ENCODE measurements at places on chromosomes 11 and 22.

DNA sequence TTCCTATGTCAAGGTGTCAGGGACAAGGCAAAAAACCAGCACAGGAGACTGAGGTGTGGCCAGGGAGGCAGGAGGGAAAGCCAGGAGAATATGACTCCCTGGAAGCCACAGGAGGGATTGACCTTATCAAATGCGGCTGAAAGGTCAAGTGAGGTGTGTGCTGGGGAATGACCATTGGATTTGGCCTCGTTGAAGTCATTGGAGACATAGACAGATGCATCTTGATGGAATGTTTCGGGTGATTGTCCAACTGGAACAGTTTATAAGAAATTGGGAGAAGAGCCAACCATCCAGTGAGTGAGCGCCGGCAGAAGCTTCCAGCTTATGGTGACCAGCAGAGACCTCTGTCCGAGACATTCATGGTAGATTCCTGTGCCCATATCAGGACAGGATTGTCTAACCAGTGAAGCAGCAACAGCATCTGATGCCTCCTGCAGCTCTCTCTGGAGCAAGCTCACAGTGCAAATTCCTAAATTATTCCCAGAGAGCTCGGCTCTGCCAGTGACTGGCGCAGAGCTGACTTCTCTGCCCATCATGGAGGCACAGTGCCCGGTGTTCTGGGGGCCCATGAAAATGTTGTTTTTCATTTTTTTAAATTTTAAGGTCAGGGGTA lies 95.4 kb downstream of the MYO18B start:
- no peak for DNase-seq

- DNase-seq = no peak
Observed at GRCh38 chr11:65445101-65445603, 22.6 kb downstream of the NEAT1 start.

DNA sequence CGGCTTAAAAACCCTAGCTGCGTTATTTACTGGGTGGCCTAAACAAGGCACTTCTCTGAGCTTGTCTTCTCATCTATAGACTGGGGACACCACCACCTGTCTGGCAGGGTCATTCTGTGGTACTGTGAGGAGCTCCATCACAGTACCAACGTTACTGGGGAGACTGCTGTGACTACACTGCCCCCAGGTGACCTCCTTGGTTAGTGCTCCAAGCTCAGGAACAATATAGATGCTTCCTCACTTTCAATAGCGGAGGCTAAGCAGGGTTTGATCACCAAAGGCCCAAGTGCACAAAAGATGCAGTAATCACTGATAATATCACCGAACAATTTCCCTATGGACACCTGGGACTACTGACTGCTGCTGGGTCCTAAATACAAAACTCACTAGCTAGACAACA lies 18.8 kb downstream of the PRPF19 start:
- peak; percentile 30 for DNase-seq

DNA sequence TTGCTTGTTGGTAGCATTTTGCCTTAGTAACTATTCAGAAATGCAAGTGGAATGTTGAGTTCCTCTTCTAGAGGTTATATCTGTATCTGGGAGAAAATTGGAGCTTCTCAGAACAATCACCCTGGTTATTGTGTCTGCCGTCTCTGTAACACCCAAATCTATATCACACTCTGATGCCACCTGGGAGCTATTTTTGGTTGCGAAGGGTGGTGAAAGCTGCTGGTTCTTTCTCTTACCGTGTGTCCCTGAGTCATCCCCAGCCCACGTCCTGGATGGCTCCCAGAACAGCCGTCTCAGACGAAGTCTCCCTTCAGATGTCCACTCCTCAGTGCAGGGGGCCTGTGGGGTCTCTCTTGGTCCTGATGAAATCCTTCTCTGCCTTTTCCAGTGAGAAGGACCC lies 83.5 kb downstream of the C22orf31 start:
- DNase-seq = no peak

- DNase-seq = no peak
Observed at GRCh38 chr11:76177250-76177686, 29.0 kb downstream of the WNT11 start.

DNA sequence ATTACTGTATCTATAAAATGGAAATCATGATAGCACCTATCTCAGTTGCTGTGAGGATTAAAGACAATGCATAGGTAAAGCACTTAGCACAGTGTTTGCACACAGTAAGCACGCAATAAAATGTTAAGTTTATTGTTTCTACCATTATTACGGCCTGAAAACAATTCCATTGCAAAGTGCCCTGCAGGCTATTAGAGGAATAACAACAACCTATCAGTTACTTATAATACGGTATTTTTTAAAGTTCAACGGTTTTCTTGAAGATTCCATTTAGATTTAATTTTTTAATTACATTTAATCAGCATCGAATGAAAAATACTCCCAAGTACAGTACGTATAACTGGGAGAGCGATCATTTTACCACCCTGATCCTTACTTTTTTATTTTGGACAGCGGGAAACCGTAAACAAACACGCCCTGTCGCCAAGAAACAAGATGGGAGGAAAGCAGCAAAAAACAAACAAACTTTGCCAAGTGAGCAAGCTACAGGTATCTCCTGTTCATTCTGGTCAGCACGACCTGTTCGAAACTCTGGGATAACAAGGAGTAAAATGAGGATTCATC lies 893 bp downstream of the SLC36A4 start:
- no peak for DNase-seq

- no peak for DNase-seq
Observed at GRCh38 chr22:19769393-19769715, 8.8 kb downstream of the TBX1 start.

- DNase-seq = no peak
Observed at GRCh38 chr22:22507743-22508273, 734 bp downstream of the ZNF280B start.

DNA sequence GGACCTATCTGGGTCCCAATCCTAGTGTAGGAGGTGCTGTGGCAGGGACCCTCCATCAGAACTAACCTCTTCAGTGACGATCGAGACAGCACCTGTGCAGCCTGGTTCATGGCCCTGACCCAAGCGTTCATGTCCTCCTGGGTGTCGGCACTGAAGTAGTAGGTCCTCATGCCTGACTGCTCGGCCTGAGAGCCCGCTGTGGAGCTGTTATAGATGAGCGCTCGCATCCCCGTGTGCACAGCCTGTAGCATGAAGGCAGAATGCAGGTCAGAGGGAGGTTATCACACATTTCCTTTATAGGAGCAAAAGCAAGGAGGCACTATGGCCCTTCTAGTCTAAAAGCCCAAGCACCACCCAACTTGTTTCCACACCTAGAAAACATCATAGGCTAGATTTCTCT lies 103.0 kb downstream of the C11orf58 start:
- DNase-seq = no peak

- no peak for DNase-seq
Observed at GRCh38 chr11:100927579-100927978, 202.0 kb downstream of the PGR start.

GRCh38 chr11:122253589-122254231 lies 137.7 kb upstream of the BLID start:
- DNase-seq = no peak

DNA sequence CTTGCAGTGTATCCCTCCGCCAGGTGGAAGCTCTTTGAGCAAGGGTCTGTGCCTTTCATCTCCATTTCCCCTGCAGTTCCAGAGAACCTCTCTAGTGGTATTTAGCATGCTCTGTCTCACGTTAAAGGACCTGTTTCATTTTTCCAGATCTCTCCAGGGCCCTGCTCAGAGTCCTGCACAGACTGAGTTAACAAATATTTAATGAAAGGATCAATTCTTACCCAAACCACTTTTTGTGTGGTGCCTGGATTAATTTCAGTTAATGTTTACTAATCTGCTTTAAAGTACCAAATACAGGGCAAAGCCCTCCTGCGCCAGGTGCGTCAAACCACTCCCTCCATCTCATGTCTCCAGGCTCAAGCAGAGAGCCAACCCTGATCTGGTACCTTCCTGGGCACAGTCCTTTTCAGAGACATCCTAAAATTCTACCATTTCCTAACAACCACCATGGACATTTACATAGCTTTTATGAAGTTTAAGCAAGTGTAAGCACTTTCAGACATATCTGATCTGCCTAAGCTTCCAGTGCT lies 18.7 kb upstream of the ACER3 start:
- DNase-seq = no peak

DNA sequence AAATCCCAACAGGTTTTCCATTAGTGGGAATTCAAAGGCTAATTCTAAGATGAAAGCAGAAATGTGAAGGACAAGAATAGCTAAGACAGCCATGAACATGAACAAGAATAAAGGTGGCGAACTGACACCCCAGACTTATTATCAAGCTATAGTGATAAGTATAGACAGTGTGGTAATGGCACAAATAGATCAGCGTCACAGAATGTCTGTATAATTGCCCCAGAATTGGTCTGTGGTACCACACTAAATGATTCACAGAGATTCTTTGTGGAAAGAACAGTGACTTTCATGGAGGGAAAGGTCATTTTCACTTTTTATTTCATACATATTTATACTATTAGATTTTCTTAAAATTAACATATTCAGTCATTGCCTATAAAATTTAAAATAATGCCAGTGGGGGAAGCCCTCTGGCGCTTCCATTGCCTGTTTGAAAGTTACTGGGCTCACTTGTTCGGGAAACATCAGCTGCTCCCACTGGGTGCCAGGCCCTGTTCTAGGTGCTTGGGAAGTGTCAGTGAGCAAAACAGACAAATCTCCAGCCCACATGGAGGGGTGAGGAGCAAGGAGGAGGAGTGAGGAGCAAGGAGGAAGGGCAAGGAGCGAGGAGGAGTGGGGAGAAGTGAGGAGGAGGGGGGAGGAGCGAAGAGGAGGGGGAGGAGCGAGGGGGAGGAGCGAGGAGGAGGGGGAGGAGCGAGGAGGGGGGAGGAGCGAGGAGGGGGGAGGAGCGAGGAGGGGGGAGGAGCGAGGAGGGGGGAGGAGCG lies 11.3 kb upstream of the NLRP6 start:
- no peak for DNase-seq

DNA sequence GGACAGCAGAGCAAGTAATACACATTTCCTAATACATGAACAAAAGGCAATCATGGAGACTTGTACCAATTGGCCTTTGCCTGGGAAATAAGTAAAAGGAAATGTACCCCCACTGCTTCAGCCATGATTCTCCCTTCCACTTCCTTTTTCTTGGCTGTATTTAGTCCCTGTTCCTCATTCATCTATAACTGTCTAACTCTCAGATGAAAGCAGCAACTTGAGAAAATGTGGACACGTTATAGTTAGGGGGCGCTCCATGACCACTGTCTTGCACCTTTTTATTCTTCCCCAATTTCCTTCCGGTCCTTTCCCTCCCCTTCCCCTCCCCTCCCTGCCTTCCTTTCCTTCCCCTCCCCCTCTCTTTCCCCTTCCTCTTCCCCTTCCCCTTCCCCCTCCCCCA lies 61.3 kb upstream of the BARX2 start:
- DNase-seq = no peak

GRCh38 chr22:23108249-23109078 lies 33.3 kb downstream of the RSPH14 start:
- DNase-seq = no peak

GRCh38 chr22:45006111-45006963 lies 3.5 kb downstream of the PHF21B start:
- no peak for DNase-seq

- no peak for DNase-seq
Observed at GRCh38 chr22:23149743-23150238, 4.5 kb downstream of the RAB36 start.

DNA sequence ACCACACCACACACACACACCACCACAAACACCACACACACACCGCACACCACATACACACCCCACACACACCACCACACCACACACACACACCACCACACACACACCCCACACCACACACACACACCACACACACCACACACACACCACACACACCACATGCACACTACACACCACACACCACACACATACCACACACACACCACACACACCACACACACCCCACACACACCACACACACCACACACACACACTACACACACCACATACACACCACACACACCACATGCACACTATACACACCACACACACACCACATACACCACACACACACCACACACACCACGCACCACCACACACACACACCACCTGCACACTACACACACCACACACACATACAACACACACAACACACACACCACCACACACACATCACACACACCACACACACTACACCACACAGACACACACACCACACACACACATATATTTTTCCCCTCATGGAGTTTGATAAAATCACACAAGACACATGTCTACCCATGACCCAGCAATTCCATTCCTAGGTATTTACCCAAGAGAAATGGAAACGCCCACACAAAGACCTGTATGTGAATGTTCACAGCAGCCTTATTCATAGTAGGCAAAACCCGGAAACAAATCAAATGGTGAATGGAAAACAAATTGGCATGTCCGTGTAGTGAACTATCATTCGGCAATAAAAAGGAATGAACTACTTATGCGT lies 14.3 kb downstream of the CD5 start:
- DNase-seq = no peak

DNA sequence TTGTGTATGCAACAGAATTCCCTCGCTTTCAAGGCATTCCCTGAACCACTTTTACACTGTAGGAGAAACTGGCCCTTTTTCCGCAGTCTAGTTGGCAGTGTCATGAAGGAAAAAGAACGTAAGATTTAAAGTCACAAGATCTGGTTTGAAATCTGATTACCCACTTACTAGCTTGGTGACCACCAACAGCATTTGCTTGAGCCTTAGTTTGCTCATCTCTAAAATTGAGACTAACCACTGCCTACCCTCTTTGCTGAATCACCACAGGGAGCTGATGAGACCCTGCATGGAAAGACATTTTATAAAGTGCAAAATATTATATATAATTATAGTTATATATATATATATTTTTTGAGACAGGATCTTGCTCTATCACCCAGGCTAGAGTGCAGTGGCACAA lies 39.4 kb downstream of the SYTL2 start:
- DNase-seq = no peak

GRCh38 chr11:46445920-46446771 lies 54.6 kb upstream of the CHRM4 start:
- DNase-seq = no peak

DNA sequence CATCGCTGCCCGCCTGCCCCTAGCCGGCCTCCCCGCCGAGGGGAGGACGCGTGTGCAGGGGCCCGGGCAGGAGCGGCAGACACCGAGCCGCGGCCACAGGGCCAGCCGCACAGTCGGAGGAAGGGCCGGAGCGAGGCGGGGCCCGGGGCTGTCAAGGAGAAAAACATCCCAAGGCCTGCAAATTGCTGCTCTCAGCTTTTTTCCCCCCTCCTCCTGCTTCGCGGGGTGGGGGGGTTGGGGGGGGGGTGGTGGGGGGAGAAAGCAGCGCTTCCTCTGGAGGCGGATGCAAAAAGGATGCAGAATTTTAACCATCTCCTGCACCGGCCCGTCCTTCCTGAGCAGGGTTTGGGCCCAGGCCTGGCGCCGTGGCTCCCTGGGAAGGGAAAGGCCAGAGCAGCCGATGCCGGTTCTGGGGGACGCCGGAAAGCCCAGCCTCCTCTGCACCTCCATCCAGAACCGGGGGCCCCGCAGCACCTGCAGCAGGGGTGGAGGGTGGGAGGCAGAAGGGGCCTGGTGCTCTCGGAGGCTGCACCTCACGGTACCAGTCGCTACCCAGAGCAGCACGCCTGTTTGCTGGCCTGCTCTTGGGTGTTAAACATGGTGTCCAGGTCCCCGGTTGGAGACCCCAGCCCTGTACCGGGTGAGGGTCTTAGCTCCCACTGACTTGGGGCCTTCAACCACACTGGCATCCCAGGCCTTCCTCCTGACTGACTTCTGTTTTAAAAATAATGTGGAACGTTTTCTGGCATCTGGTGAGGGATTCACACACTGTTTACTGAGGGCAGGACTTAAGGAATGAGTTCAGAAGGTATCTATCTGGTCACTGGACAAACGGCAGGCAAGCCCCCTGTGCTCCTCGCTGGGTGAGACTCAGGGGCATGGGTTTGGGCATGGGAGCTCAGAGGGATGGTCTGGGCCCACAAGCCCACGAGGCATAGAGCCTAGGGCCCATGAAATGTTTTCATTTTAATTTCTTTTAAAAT lies 77.4 kb upstream of the WNT7B start:
- DNase-seq = no peak

- DNase-seq = no peak
Observed at GRCh38 chr22:45421349-45422055, 8.0 kb downstream of the RIBC2 start.
